ENCODE measurements at places on chromosomes 7 and 10.
A peak's percentile ranks its signal among the peaks of the same experiment; 100 is the strongest.

GRCh38 chr7:100632951-100633717 lies 8.2 kb downstream of the TFR2 start:
- DNase-seq, result peak; percentile 51

DNA sequence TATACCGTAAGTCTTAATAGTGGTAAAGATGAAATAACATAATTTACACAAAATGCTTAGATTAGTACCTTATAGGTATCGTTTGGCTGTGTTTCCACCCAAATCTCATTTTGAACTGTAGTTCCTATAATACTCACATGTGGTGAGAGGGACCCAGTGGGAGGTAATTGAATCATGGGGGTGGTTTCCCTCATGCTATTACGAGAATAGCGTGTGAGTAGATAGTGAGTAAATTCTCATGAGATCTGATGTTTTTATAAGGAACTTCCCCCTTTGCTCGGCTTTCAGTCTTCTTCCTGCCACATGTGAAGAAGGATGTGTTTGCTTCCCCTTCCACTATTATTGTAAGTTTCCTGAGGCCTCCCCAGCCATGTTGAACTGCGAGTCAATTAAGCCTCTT lies 426.3 kb upstream of the POT1 start:
- DNase-seq, result no peak

GRCh38 chr7:23205909-23206767 lies 24.3 kb downstream of the NUP42 start:
- DNase-seq, result peak; percentile 62

GRCh38 chr10:80410122-80410521 lies 1.8 kb downstream of the PRXL2A start:
- DNase-seq, result no peak

- DNase-seq, result no peak
These were observed 20.3 kb upstream of the PRKAG2 start for GRCh38 chr7:151897161-151897731.

DNA sequence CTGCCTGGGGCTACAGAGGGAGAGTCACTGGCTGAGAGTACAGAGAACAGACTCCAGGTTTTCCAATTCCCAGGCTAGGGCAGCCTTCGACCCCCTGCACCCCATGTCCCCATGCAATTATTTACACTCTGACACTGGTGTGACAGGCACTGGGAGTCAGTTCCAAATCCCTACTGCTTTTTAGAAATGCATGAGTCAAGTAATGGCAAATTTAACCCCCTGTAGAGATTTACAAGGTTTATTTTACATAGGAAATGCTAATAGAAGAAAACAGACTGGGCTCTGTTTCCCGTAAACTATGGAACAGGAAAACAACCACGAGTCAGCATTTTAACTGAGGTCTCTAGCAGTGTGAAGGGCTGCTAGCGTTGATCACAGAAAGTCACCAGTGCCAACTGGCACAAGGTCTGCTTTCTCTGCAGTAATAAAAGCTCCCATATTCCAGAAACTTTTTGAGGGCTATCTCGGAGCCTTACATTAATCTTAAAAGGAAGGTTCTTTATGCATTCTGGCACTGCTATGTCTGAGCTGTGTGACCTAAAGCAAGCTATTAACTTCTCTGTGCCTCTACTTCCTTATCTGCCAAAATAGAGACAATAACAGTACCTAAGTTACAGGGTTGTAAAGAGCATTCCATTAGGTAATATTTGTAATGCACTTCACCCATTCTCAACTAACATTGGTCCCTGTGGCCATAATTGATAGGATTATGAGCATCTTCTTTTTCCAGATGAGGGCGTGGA lies 28.2 kb downstream of the NOD1 start:
- no peak for DNase-seq

GRCh38 chr7:55206235-55207029 lies 158.7 kb upstream of the LANCL2 start:
- no peak for DNase-seq

GRCh38 chr7:115135146-115135545 lies 213.3 kb downstream of the MDFIC start:
- peak; percentile 17 for DNase-seq

DNA sequence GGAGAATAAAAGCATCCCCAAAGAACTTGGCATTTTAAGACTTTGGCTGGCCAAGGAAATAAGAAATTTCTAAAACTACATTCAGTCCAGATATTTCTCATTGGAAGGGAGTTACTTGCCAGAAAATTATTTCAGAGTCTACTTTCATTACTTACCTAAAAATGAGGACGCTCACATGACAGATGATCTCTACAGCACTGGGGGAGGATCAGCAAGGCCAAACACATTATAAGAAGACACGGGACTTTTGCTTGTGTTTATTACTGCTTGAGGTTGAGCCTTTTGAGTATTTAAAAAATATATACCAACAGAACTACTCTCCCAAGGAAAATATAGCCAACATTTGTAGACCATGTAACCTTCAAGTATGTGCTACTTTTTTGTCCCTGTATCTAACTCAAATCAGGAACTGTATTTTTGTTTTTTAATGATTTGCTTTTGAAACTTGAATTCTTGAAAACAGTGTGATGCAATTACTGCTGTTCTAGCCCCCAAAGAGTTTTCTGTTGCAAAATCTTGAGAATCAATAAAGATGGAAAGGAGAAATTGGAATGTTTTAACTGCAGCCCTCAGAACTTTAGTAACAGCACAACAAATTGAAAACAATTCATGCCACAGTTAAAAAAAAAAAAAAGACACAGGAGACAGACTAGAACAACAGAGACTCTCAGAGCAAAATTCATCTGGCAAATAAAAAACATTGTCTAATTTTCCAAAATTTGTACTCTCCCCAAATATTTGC lies 128.1 kb downstream of the ZNF438 start:
- no peak for DNase-seq

- DNase-seq, result no peak
These were observed 76.2 kb upstream of the KIF5B start for GRCh38 chr10:32132357-32132946.

DNA sequence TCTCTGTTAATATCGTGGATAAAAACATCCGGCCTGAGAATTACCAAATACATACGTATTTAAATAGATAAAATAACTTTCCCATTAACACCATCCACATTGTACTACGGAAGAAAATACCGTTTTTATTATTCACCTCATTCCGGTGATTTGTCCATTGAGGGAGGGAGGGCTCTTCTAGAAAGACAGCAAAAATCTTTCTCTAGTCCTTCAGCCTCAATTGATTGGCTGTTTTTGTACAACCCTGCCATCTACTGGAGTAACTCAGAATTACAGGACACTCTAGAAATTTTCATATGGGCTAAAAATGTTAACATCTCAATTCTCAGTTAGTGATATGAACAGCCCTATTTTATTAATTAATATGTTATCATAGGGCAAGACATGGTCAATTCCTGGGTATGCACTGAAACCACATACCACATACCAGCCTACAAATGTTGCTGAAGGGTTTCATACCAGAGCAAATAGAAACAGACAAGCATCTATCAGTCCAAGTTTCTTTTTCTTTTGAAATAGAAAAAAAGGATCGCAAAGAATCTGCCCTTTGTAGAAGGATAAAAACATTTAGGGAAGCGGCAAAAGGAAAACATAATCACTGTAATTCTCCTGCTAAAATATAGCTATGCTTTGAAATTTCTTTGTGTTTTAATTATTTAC lies 55.8 kb upstream of the CDCA7L start:
- peak; percentile 87 for DNase-seq

- DNase-seq, result no peak
These were observed 11.7 kb downstream of the PLAC9 start for GRCh38 chr10:80144067-80144695.

DNA sequence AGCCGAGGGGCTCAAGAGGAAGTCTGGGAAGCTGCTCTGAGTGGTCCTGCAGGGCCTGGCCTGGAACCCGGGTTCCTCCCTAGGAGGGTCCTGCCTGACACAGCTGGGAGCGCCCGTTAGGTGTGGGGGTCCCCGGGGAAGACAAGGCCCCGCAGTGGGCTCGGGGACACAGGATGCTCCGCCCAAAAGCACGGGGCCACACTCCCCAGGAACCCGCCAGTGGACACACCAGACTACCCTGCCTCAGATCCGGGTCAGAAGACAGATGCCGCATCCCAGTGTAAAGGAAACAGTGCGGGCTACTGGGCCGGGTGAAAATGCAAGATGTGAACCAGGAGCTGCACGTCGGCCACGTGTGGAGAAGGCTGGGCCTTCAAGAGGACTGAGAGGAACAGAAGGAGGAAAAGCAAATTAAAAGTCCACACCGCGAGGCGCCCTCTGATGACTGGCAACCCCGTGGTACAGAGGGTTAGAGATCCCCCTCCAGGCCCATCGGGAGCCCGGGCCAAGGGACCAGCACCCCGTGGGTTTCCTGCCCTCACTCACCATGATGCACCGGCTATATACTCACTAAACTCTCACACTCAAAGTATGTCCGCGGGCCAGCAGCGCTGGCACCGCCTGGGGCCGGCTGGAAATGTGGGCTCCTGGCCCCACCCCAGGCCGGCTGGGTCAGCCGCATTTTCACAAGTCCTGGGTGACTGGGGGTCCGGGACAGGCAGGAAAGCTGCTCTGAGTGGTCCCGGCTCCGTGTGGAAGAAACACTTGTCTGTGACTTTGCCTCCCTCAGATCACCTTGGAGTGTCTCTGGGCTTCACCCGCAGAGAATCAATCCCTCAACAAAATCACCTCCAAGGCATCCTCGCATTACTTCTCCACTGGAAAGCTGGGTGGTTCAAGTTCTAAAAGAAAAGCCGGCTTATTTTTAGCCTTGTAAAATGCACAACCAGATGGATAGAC lies 6.1 kb downstream of the STK32C start:
- DNase-seq, result no peak

DNA sequence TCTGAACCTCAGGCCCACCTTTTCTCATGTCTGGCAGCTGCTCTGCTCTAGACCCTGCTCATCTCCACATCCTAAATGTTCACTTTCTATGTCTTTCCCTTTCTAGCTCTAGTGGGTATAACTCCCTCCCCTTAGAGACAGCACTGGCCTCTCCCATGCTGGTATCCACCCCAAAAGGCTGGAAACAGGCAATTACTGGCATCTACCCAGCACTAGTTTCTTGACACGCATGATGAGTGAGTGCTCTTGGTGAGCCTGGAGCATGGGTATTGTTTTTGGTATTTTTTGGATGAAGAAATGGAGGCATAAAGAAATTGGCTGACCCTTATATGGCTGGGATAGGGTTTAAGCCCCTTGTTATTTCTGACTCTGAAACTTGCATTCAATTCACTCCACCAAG lies 156.0 kb downstream of the EGFR start:
- DNase-seq, result no peak

- DNase-seq, result no peak
These were observed 69.3 kb downstream of the APBB1IP start for GRCh38 chr10:26507441-26507840.

DNA sequence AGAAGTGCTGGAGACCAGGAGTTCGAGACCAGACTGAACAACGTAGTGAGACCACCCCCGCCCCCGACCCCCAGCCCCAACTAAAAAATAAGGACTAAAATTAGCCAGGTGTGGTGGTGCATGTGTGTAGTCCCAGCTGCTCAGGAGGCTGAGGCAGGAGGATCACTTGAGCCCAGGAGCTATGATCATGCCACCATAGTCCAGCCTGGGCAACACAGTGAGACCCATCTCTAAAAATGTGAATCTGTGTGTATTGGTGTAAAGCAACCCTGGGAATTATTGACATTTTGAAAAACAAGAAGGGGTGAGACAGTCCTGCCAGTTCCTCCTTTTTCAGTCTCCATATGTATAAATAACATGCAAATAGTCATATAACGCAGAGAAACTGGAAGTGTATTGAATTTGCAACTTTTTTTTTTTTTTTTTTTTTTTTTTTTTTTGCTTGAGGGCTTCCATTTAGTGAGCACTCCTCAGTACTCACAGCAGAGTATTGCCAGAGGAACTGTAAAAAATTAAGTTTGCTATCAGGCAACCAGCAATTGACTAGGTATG lies 3.4 kb upstream of the ITGB1 start:
- no peak for DNase-seq

- no peak for DNase-seq
These were observed 176.4 kb upstream of the ANK3 start for GRCh38 chr10:60566096-60566495.

DNA sequence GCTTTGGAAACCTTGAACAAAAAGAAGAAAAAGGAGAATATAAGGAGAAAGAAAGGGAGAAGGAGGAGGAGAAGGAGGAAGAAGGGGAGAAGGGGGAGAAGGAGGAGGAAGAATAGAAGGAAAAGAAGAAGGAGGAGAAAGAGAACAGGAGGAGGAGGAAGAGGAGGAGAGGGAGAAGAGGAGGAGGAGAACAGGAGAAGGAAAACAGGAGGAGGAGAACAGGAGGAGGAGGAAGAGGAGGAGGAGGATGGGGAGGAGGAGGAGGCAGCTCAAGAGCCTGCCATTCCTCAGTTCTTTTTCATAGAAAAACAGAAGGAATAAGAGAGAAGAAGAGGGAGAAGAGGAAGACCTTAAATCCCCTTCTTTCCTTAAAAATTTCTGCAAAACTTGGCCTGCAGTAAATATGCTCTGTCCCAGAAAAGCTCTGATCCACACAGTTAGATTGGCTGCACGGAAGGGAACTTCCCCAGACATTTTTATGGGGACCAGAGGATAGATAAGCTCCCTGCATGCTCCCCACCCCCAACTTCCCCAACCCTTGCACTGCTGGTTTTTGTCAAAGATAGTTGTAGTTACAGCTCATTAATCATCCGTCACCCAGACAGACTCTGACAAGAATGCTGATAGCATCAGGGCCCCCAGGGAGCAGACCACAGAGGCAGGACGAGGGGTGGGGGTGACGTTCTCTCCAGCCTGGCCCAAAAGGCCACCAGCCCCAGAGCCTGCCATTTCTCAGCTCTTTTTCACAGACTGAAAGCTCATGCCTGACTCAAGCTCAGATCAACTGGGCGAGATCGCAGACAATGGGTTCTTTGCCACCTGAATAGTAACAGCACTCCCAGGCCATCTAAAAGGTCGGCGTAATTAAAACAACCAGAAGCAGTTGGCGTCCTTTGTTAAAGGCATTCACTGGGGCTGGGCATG lies 34.5 kb upstream of the LYZL1 start:
- DNase-seq, result no peak

DNA sequence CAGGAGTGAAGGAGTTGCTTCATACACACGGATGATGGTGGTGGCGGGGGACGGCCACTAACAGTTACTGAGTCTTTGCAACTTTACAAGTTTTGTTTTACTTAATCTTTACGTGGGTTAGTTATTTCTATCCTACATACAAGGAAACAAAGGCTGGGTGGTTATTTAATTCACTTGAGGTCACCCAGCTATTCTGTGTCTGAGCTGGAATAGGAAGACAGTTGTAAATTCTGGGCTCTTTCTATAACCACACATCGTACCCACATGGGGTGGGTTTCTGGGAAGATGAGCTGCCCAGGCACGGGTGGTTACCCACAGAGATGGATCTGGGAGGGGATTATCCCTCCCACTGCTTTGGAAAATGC lies 137.9 kb downstream of the ANLN start:
- no peak for DNase-seq
